ENCODE measurements at places on chromosomes 6 and 20.

DNA sequence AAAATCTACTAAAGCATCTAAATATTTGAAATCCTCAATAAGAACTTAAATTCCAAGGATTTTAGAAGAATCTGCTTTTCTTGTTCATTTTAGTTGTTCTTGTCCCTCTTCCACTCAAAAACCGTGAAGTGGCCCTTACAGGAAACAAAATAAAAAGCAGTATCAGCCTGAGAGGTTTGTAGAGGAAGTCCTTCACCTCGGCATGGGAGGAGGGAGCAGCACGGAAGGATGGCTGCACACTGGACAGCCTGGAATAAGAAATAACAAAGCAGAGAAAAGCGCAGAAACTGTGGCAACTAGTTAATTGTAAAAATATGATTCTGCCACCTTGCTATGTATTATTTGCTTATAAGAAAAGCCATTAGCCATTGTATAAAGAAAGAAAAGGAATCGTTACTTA is 46.1 kb downstream of the RALGAPA2 start:
- DNase-seq = no peak

- no peak for DNase-seq
Measured at GRCh38 chr6:125104425-125104824, 49.1 kb upstream of the TPD52L1 start.

GRCh38 chr20:37636977-37637376 is 56.9 kb upstream of the CTNNBL1 start:
- DNase-seq = no peak

GRCh38 chr20:6851136-6851535 is 83.7 kb downstream of the BMP2 start:
- DNase-seq = no peak
